ENCODE measurements at places on chromosomes 3 and 15.

GRCh38 chr3:126925411-126926171, 57.3 kb upstream of the PLXNA1 start:
- DNase-seq = no peak

DNA sequence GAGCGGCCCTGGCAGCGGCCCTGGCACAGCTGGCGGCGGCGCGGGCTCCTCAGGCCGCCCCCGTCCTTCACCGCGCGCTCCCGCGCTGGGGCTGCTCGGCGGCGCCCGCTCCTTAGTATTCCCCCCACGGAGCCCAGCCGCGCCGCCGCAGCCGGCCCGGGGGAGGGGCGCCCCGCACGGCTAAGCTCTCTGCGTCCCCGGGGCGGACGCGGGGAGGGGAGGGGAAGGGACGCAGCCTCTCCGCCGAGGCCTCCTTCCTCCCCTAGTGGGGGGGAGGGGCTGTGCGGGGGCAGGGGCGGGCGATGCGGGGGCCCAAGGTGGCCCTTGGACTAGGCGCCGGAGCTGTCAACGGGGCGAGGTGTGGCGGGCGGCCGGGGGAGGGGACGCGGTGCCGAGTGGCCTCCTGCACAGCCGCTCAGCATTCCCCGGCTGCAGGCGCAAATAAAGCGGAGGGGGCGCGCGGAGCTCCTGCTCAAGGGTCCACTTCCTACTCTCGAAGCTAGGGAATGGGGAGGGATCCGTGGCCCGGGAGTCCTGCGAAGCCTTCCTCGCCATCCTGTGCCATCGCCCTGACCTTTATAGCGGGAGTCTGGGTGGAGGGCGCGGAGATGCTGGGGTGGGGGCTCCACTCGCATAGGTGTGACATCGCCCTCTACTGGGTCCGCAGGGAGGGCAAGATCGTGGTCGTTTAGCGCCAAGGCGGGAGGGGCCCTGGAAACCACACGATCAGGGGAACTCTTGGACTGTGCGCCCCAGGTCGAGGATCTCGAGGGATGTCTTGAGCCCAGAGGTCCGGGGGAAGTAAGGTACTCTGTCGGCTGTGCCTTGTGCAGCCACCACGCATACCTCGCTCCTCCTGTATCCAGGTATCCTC, 22.2 kb downstream of the EPHB3 start:
- DNase-seq = no peak

GRCh38 chr3:20528180-20528770, 342.3 kb upstream of the SGO1 start:
- DNase-seq = no peak

GRCh38 chr3:118466795-118467330, 567.8 kb downstream of the IGSF11 start:
- no peak for DNase-seq
